Epithelial cell of alveolus of lung (primary cell): ENCODE measurements at places on chromosomes 1 and 21. TPM values are rescaled to one million over a fixed set of nuclear protein-coding genes. Genes with fewer than 3 reads are reported as not detected.

The SH2D2A gene
- total RNA-seq = 0.32 and 2.1 TPM in 2 replicates

The ADGRB2 gene
- 17.2 and 19.5 TPM in 2 replicates for total RNA-seq

The NCMAP gene
- total RNA-seq = not detected in 2 replicates

The COL16A1 gene
- total RNA-seq = 97.9 and 173 TPM in 2 replicates

The NR1I3 gene
- total RNA-seq = not detected in 2 replicates

The ZNF496 gene
- total RNA-seq = 29.5 and 51.2 TPM in 2 replicates

The HENMT1 gene
- 0.64 and 3.7 TPM in 2 replicates for total RNA-seq

The ARHGAP30 gene
- not detected in 2 replicates for total RNA-seq

The MAN1C1 gene
- 0.65 and 2.9 TPM in 2 replicates for total RNA-seq

The USP1 gene
- 20.4 and 27.4 TPM in 2 replicates for total RNA-seq

The MLLT11 gene
- 5.8 and 19.0 TPM in 2 replicates for total RNA-seq

The OR2T33 gene
- not detected in 2 replicates for total RNA-seq

The MTARC2 gene
- total RNA-seq = 4.1 and 10.0 TPM in 2 replicates

The OR2L2 gene
- not detected in 2 replicates for total RNA-seq

The MFAP2 gene
- total RNA-seq = 35.5 and 108 TPM in 2 replicates

The CA6 gene
- not detected in 2 replicates for total RNA-seq

The ATP1A2 gene
- total RNA-seq = 0.24 and 1.0 TPM in 2 replicates

The RIPPLY3 gene
- 0.13 TPM in 1 of 2 replicates, not detected in the other for total RNA-seq

The SNX7 gene
- 25.2 and 42.8 TPM in 2 replicates for total RNA-seq

The DNAJC8 gene
- total RNA-seq = 58.6 and 66.0 TPM in 2 replicates

The NEGR1 gene
- 3.1 and 3.2 TPM in 2 replicates for total RNA-seq

The DYNLT5 gene
- total RNA-seq = 0.78 TPM in 1 of 2 replicates, not detected in the other

The AKNAD1 gene
- total RNA-seq = 0.78 TPM in 1 of 2 replicates, not detected in the other

The DNAJC6 gene
- 0.08 and 0.52 TPM in 2 replicates for total RNA-seq

The NUDT4B gene
- 36.4 and 38.8 TPM in 2 replicates for total RNA-seq

The CNR2 gene
- not detected in 2 replicates for total RNA-seq

The KLHDC8A gene
- 0.08 and 1.2 TPM in 2 replicates for total RNA-seq

The TEDDM1 gene
- not detected in 2 replicates for total RNA-seq

The CFHR2 gene
- not detected in 2 replicates for total RNA-seq

The SYNC gene
- total RNA-seq = 2.4 and 5.2 TPM in 2 replicates

The TNNI3K gene
- total RNA-seq = not detected in 2 replicates

The FPGT gene
- 7.5 and 13.0 TPM in 2 replicates for total RNA-seq

The GJC2 gene
- total RNA-seq = 2.6 and 4.6 TPM in 2 replicates

The RAB3B gene
- 3.9 and 13.1 TPM in 2 replicates for total RNA-seq

The BRDT gene
- not detected in 2 replicates for total RNA-seq

The TOR1AIP1 gene
- total RNA-seq = 38.9 and 58.8 TPM in 2 replicates

The NECTIN4 gene
- total RNA-seq = 0.65 and 0.72 TPM in 2 replicates

The SPRR2B gene
- total RNA-seq = not detected in 2 replicates

The HJV gene
- total RNA-seq = not detected in 2 replicates

The ADGRL2 gene
- 57.7 and 188 TPM in 2 replicates for total RNA-seq
